ENCODE measurements at places on chromosomes 6 and 20.

DNA sequence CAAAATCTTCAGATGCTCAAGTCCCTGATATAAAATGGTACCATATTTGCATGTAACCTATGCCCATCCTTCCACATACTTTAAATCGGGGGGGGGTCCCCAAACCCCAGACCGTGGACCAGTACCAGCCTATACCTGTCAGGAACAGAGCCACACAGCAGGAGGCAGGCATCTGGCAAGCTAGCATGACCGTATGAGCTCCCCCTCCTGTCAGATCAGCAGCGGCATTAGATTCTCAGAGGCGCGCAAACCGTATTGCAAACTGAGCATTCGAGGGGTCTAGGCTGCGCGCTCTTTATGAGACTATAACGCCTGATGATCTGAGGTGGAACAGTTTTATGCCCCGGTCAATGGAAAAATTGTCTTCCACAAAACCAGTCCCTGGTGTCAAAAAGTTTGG, 30.7 kb downstream of the FGD2 start:
- ATAC-seq: no peak

- no peak for ATAC-seq
Observed at GRCh38 chr20:50310673-50311051, 120.0 kb downstream of the CEBPB start.

- no peak for ATAC-seq
Observed at GRCh38 chr20:57259938-57260921, 6.2 kb downstream of the BMP7 start.

GRCh38 chr6:41439524-41440418, 104.4 kb downstream of the NCR2 start:
- ATAC-seq: no peak

DNA sequence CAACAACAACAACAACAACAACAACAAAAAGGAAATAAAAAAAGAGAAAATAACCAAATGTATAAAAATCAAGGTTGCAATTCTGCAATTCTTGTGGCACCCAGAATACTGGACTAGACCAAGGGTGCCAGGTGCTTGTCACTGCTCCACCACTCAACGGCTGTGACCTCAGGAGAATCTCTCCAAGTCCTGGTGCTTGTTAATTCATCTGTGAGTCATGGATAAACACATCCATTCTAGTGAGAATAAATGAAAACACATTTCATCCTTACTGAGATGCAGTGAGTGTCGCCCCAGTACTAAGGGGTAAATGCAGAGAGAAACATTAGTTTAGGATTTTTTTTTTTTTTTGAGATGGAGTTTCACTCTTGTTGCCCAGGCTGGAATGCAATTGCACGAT, 32.0 kb downstream of the HLA-C start:
- ATAC-seq: no peak

DNA sequence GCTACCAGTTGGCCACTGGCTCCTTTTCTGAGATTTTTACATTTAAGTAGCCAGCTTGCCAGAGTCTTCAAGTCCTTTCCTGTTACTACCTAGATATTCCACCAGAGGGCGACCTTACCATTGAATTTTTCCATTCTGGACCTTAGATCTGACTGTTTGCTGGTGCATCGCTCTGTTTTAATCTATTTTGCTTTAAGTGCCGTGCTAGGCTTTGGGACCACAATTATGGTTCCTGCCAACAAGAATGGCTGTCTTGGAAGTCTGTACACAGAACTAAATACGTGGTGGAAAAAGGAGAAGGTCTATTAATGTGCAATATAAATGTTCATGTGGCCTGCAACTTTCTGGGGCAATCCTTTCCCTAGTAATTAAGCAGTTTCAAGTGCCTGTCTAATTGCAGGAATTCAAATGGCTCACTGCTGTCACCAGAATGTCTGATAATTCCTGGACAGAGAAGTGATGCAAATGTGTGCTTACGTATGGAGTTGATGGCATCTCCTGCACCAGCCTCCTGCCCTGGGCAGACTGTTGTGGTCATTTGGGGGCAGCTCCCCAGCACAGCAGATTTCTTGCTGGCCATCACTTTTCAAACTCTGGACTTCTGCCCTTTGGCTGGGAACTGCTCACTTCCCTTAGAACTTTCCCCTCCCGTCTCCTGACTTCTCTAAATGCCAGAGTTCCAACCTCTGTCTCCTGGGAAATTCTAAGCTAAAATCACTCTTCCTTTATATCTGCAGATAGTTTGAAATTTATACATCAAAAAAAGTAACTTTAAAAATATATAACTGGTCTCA, 5.6 kb upstream of the HLA-DOA start:
- peak; percentile 92 for ATAC-seq

DNA sequence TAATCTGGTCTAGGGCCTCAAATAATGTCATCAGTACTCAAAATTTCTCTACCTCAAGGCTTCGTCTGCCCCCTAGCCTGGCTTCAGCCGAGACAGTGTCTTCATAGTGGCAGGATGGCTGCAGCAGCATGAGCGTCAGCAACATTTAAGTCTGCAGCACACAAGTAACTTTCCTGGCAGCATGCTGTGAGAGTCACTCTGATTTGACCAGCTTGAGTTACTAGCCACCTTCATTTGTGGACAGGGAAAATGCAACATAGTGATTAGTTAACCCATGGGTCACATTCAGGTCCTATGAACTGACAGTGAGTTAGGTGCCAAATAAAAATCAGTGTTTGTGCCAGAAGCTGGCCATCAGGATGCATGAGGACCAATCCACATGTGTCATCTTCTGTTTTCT, 209.9 kb upstream of the SLC35B3 start:
- ATAC-seq: no peak

DNA sequence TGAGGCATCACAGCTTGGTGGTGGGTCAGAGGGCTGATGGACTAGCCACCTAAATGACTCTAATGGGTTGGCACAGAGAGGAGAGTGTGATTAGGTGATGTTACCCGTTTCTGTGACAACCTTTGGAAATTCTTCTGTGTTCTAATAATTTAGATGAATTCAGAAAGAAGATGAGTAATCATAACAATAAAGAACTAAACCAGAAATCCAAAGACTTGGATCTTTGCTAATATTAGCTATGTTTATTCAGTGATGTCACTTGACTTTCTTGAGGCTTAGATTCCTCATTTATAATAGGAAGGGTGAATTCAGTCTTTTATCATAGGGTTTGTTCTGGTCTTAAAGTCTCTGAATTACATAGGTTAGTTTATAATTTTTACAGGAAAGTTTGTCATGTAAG, 19.9 kb downstream of the CRYBG1 start:
- no peak for ATAC-seq

- ATAC-seq: no peak
Observed at GRCh38 chr6:74853991-74854390, 351.9 kb downstream of the COL12A1 start.
